ENCODE measurements at places on chromosomes 16 and 17.

DNA sequence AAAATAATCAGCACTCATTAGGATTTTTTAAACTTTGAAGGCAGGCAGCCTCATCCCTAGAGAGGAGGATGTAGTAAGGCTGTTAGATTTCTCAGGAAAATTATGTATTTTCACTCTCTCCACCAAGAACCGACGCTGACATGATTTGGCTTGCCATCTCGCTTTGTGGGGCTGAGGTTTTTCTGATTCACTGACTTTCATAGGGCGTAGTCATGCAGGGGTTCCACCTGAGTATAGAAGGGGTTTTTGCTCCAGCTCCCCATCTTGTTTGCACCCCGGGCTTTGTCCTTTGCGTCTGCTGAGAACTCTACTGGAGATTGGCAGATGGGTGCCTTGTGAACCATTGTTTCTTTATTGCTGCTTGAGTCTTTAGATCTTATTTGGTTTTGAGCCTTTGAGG, 20.2 kb downstream of the TOM1L1 start:
- DNase-seq = no peak

DNA sequence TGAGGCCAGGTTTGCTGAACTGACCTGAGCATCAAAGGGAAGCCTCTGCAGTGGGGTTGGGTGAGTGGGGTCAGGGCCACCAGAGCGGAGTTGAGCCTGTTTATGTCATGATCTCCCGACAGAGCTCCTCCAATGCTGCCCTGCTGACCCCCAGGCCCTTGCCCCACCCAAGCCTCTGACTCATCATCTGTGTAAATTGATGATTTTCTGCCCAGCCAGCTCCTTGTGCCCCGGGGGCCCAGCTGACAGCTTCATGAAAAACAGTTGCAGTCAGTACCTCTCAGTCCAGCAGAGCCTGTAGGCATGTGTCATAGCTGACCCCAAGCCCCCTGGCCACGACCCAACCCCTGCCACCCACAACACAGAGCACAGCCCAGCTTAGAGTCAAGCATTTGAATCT, 134.9 kb downstream of the CCT6B start:
- DNase-seq = no peak

DNA sequence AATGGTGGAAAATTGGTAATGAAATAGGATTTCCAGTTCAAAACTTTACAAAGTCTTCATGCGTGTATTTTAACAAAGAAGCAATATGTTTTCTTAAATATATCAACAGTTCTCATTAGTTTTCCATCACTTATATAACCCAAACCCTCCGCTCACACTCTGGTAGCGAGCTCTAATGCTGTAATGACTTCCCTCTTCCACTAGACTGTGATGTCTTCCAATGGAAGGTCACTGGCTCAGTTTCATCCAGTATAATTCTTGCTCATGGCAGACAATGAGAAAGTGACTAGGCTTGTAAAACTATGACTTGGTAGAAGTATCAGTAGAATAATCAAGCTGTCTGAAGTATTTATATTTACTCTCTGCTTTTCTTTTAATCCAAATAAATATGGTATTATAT, 32.8 kb downstream of the NETO2 start:
- DNase-seq = no peak

DNA sequence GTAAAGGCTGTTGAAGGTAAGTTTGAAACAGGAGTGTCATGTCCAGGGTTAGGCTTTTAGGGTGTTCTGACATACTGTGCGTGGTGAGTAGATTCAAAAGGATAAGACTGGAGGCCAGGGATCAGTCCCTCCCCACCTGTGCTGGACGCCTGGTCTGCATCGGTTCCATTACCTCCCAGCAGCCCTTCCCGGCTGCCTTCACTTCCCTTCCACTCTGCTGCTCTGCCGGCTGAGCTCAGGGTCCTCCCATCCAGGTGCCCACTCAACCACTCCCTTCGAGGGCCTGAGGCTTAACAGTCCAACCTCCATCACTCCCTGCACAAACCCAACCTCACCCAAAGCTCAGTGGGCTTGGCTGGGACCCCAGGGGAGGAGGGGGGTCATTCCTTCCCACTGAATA, 4.1 kb upstream of the SLC5A10 start:
- DNase-seq = no peak

- DNase-seq = no peak
These were observed 90.2 kb downstream of the RTN4RL1 start for GRCh38 chr17:1934901-1935300.
